BJ (cell line): ENCODE measurements at places on chromosomes 11 and 22.
A peak's percentile ranks its signal among the peaks of the same experiment; 100 is the strongest.

DNA sequence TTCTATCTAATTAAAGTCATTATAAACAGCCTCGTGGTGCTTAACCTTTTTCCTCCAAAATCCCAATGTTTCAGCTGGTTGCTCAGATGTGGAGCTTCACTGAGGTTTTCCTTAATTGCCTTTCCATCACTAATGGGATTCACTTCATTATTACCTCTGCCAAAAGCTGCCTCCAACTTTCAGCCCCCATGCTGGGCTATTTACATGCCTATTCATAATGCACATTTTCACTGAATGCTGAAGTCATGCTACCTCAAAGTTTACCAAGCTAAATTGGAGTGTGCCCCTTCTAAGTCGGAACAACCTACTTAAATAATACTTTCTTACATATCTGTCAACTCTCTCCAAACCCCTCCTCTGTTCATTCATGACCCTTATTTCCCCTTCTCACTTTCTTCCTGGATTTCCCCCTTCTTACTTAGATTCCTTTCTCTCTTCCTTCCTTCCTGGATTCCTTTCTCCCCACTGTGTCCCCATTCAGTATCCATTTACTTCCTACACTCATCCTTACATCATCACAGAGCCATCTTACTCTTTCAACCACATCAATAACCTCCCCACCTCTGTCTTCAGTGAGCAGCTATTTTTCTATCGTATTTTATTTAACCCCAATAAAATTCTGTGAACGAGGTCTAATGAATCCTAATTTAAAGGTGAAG lies 887.3 kb upstream of the TENM4 start:
- no peak for DNase-seq

DNA sequence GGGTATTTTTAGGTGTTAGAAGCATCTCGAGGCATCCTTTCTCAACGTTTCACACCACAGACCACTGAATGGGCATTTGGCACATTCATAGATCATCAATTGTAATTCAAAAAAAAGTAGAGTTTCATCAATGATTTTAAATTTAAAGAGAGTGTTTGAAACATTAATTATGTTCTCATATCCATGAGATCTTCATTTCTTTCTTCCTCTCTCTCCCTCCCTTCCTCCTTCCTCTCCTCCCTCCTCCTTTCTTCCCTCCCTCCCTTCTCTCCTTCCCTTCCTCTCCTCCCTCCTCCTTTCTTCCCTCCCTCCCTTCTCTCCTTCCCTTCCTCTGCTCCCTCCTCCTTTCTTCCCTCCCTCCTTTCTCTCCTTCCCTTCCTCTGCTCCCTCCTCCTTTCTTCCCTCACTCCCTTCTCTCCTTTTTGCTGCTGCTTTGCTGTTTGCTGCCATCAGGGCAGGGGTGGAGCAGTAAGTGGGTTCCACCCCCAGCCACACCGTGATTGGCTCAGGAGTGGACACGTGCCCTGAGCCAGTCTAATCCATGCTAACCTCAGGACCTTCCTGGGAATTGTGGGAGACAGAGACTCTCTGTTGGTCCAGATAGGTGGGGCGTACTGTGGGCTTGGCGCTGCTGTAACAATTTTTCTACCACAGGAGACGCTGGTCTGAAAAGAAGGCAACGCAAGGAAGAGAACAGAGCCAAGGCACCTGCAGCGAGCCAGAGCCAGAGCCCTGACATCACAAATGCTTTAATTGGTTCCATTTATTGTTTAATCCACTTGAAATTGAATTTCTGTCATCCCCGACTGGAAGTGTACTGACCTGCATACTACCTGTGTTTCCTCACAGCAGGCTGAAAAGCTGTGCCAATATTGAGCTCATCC lies 33.7 kb upstream of the APOBEC3A start:
- DNase-seq: peak; percentile 34

DNA sequence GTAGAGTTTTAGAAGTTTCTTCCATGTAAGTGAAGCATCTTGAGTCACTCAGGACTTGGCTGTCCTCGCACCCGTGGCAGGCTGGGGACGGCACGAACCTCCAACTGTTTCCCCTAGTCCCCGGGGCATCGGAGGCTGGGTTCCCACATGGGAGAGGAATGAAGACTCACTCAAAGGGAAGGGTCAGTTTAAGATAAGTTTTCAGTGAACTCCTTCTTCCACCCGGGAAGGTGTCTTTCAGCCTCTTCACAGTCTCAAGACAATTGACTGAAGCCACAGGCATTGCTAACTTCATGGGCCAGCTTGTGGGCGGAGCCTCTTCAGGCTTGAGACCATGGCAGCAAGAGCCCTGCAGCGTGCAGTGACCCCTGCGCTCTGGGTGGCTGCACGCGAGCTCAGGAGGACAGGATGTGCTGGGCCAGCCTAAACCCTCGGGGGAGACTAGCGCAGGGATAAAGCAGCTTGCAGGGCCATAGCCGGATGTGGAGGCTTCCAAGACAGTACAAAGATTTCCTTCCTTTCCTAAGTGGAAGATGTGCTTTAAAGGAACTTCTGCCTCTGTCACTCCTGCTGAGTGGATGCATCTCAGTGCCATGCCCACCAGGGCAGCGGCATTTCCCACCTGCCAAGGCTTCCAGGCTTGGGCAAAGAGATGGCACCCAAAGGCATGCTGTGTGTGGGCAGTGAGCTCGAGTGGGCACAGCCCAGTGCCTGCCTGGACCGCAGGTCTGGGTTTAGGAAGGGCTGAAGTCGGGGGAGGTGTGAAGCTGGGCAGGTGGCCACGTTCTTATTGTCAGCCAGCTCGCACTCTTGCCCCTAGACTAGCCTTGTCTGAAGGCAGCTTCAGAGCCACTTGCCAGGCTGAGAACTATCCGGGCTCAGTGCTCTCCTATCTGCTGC lies 32.9 kb downstream of the PPIL2 start:
- peak; percentile 27 for DNase-seq

- DNase-seq: no peak
Measured at GRCh38 chr11:114883472-114883871, 205.1 kb downstream of the NXPE2 start.

GRCh38 chr11:12505183-12505582 lies 127.8 kb downstream of the PARVA start:
- DNase-seq: no peak
